ENCODE measurements at places on chromosomes 7 and 10.

DNA sequence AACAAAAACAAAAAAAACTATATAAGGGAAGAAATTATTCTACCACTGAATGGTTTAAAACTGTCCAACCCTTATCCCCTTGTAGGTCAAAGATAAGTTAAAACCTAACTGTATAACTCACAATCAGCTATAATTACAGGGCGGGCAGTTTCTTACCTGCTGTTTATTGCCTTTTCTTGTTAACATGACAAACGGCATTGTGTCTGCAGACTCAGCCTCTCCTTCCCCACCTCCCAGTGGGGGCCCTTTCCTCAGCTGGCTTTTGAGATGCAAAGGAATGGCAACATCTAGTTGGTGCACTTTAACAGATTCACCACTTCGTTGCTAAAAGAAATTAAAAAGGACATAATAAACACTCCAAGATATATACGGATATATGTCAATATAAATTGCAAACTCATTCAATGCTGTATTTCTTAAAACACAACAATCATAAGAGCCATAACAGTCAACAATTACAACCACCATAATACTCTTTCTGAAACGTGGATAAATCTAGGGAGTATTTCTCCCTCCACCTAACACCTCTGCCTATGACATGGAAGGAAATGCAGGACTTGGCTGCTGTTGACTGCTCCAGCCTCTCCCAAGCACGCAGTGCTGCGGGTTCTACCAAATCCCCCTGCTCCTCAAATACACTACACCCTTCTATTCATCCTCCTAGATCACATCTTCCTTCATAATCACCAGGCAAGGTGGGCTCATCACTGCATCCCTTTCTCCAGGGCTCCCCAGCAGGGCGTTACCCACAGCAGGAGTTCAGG lies 106.0 kb downstream of the UPF2 start:
- no peak for DNase-seq

- DNase-seq: no peak
Measured at GRCh38 chr10:131014271-131014670, 297.2 kb downstream of the TCERG1L start.

- DNase-seq: no peak
Measured at GRCh38 chr7:104065491-104065890, 76.0 kb upstream of the RELN start.

GRCh38 chr7:96837593-96837992 lies 127.9 kb upstream of the SEM1 start:
- DNase-seq: no peak

DNA sequence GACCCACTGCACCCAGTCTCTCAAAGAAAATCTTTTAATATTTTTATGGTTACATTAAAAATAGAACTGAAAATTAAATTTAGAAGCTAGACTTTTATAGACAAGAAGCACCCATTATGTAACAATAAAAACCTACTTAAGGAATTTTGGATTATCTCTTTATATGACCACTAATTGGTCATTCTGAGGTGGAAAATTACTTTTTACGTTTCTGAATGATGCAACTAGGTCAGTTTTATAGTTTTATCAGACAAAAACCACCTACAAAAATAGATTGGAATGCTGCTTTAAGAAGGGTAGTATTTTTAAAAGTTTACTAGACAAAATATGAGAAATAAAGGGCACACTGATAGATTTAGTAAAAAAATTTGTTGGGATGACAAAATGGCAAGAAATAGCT lies 16.5 kb downstream of the SYPL1 start:
- DNase-seq: no peak

GRCh38 chr7:107115762-107116540 lies 52.9 kb upstream of the HBP1 start:
- DNase-seq: no peak
